ENCODE measurements at places on chromosomes 6 and 20.
A peak's percentile ranks its signal among the peaks of the same experiment; 100 is the strongest.

DNA sequence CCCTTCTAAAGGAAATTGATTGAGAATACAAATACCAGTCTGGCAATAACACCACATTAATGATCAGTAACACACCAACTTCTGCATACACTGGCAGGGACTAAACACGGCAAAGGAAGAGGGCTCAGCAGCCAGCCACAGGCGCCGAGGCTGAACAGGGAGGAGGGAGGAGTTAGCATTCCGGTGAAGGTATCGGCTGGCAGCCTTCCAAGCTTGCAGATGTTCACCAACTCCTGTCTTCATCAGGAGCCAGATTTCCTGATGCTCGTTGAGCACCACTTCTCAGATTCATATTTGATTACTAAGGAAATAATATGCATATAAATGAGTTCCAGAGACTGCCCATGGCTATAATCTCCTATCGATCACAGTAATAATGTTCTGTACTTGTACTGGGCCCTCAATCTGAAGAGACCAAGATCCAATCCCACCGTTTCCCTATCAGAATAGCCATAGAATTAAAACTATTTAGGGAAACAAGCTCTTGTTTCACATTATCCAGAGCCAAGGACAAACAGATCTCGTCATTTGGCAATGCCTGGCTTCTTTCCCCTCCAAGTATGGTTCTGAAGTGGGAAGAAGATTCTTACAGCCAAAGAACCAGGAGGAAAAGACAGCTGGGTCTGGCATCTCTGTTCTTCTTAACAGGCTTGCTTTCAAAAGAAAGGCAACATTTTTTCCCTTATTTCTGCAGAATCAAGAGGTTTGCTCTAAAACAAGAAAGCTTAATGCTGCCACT lies 42.2 kb downstream of the GFOD1 start:
- peak; percentile 96 for DNase-seq

DNA sequence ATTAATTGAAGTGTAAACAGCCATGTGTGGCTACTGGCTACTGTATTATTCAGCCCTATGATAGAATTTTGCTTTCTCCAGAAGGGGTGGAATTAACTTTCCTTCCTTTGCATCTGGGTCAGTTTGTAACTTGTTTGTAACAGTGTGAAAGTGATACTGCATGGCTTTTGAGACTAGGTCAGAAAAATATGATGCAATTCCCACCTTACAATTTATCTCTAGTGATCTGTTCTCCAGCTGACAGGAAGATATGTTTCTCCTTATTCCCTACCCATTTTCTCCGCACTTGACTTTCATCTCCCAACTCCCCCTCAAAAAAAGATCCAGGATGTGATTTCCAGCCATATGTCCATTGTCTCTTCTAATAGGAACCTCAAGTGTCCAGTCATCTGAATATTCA lies 2.6 kb upstream of the MOCS1 start:
- no peak for DNase-seq

DNA sequence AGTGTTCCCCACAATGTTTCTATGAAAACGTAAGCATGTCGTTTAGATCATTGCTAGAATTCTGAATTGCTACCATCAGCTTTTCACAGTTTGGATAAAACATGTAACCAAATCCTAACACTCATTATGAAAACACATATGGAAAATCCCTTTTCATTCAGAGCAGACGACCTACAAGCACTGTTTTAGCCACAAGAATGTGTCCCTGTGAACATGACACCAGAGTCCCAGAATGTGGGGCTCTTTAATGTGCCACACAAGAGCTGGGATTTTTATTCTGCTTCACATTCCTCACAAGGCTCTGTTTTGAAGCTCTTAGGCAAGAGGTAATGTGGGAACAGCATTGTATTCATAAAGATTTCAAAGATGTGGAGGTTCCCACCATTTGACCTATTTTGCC lies 141.1 kb upstream of the CITED2 start:
- DNase-seq, result no peak

GRCh38 chr6:118980063-118980462 lies 45.1 kb upstream of the MCM9 start:
- no peak for DNase-seq

DNA sequence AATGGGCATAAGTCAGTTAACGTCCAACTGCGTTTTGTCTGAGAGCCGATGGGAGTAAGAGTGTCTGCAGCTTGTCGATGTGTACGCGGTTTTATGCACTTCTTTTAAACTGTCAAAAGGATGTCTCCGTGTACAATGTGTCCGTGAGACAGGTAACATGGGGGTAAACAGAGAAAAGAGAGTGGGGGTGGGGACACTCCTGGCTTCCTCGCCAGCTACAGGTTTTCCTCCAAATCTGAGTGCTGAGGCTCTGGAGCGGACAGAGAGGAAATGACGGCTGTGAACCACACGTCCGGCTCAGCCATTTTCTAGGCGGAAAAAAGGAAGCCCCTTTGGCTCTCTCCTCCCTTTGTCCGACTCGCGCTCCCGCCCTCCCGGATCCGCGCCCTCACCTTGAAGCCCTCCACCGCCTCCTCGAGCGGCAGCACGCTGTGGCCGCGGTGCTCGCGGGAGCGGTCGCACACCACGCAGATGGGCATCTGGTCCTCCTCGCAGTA lies 916 bp downstream of the TRIM27 start:
- peak; percentile 69 for DNase-seq

DNA sequence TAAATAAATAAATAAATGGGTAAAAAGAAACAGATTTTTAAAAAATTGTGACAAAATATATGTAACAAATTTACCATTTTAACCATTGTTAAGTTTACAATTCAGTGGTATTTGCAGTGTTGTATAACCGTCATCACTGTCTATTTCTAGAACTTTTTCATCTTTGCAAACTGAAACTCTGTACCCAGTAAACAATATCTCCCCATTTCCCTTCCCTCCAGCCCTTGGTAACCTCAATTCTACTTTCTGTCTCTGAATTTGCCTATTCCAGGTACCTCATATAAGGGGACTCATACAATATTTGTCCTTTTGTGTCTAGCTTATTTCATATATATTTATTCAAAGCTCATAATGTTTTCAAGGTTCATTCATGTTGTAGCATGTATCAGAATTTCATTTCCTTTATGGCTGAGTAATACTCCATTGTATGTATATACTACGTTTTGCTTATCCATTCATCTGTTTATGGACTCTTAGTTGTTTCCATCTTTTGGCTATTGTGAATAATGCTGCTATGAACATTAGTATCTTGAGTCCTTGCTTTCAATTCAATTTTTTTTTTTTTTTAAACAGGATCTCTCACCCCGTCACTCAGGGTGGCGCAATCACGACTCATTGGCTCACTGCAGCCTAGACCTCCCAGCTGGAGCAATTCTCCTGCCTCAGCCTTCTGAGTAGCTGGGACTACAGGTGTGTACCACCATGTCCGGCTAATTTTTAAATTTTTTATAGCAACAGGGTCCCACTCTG lies 8.9 kb downstream of the MANBAL start:
- DNase-seq, result no peak

DNA sequence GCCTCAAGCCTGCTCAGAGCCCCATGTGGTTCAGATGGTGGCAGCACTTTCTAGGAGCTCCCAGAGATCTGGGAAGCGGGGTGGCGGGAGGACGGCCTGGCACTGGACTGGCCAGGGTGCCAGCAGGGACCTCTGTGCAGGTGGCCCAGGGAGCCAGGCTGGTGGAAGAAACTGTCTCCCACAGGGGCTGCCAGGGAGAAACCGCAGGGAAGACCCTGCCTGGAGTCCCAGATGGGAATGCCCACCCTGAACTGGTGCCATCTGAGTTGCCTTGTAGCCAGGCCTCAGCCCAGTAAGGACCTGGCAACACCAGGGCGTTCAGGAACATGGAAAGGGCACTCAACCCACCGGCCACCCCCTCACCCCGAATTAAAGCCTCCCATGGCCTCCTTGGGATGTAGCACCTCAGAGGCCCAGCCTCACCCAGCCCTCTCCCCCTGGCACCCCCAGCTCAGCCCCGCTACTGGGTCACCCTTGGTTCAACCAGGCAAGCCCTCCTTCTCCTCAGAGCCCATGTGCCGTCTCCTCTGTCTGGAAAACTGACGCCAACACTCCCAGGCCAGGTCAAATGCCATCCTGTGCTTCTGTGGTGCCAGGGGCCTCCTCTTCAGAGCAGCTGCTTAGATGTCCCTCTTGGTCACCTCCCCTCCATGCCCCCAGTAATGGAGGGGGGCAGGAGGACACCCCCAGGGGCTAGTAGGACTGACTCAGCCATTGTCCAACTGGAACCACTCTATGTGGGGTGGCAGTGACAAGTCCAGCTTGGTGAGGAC lies 5.9 kb upstream of the C20orf144 start:
- no peak for DNase-seq

GRCh38 chr6:31922942-31923341 lies 4.6 kb upstream of the C2 start:
- peak; percentile 30 for DNase-seq

- no peak for DNase-seq
Observed at GRCh38 chr6:2503816-2504494, 246.8 kb downstream of the MYLK4 start.

DNA sequence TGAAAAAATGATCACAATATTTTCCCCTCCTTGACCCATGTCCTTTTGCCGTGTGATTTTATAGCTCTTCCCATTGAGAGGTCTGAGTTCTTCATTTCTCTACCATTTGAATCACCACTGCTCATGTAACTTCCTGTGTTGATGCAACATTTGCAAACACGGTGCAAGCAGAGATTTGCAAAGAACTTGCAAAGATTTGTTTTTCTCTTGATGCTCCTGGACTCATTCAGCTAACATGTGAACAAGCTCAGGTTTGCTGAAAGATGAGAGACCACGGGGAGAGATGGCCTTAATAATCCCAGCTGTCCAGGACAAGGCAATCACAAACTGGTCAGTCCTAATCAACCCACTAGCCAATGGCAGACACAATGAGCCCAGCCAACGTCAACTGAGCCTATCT lies 8.6 kb downstream of the VNN2 start:
- DNase-seq, result no peak

DNA sequence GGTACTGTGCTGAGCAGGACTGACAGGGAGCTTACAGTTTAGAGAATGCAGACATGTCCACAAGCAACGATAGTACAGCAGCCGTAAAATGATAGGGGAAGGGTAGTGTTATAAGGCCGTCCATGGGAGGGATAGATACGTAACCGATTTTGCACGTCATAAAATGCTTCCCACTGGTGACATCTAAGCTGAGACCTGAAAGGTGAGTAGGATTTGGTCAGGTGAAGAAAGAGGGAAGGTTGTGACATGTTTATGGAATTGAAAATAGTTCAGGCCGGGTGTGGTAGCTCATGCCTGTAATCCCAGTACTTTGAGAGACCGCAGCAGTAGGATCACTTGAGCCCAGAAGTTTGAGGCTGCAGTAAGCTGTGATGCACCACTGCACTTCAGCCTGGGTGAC lies 25.6 kb downstream of the SNX9 start:
- peak; percentile 75 for DNase-seq

GRCh38 chr20:51418137-51418529 lies 124.4 kb downstream of the NFATC2 start:
- DNase-seq, result no peak

- DNase-seq, result no peak
Observed at GRCh38 chr6:116497113-116497676, 14.2 kb upstream of the CALHM5 start.

DNA sequence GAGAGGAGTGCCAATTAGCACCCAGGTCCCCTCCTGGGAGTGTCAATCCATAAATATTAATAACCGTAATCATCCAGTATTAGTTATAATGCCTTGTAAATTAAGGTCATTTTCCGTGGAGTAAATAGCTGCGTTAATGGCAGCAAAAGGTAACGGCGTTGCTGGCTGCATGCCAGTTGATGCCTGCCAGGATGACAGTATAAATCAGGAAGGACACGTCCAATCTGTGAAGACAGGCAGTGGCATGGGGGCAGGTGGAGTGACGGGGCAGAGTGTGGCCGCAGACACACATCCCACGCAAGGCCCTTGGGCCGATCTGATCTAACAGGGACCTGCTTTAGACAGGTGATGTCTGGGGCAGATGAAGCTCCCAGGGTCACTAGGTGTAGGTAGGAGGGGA lies 49.1 kb downstream of the KCNB1 start:
- DNase-seq, result no peak

- DNase-seq, result no peak
Observed at GRCh38 chr6:36069573-36069972, 42.0 kb downstream of the MAPK14 start.

- DNase-seq, result peak; percentile 84
Observed at GRCh38 chr6:157667211-157668008, 155.6 kb upstream of the SNX9 start.

GRCh38 chr20:32648761-32649650 lies 24.7 kb downstream of the C20orf203 start:
- DNase-seq, result no peak

DNA sequence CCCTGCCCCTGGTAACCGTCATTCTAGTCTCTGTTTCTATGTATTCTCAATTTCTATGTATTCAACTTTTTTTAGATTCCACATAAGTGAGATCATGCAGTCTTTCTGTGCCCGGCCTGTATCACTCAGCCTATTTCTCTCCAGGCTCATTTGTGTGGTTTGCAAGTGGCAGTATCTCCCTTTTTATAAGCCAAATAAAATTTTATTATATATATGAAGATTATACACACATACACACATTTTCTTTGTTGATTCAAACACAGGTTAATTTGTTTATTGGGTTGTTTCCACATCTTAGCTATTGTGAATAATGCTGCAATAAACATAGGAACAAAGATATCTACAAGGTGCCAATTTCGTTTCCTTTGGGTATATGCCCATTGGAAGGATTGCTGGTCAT lies 571.7 kb downstream of the DHX35 start:
- DNase-seq, result no peak

DNA sequence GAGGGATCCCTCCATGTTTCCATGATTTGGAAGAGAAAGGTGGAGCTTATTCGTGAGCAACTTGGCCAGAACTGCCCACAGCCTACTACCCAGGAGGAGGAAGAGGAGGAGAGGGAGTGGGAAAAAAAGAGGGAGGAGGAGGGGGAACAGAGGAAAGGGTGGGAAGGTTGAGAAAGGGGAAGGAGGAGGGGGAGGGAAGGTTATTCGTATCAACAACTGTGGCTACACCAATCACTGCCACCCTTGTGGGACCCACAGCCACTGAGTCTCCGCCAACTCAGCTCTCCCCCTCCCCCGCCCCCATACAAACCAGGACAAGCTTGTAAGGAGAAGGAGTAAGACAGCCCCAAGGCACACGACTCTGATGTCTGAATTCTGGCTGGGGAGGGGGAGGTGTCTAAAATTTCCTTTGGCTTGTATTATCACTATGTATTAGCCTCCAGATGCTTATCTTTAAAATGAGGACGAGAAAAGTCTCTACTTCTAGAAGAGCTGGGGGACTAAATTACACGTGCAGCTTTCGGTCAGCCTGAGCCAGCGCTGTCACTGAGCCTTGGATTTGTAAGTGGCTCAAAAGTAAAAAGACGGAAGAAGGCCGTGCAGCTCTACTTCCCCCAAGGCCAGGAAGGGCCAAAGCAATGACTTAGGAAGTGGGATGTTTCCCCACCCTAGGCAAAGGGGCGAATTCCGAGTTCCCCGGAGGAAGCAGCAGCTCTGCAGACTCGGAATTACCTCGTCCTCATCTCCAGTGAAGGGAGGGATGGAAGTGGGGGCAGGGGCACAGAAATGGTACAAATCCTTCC lies 1.0 kb downstream of the FKBP1A start:
- DNase-seq, result no peak

DNA sequence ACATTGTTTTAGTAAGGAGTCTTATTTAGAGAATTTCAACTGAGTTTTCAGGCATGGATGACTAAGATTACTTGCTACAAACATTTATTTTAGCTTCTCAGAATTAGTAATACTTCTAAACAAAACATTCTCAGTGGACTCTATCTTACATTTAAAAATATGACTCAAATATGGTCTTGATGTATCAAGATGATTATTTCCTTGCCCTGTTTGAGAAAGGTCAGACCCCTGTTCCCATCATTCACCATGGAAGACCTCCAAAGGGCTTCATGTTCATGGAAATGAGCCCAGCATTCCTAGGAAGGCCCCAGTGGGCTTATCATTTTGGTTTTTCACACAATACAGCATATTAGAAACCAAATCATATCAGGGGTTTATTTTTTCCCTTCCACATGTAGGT lies 24.6 kb upstream of the TRPC4AP start:
- no peak for DNase-seq
